Skeletal muscle cell (primary cell): ENCODE measurements at places on chromosomes 11 and 22.

- no peak for DNase-seq
These were observed 85.2 kb downstream of the BUD13 start for GRCh38 chr11:116687458-116688201.

GRCh38 chr11:35359321-35360054 lies 59.9 kb downstream of the SLC1A2 start:
- DNase-seq: no peak

DNA sequence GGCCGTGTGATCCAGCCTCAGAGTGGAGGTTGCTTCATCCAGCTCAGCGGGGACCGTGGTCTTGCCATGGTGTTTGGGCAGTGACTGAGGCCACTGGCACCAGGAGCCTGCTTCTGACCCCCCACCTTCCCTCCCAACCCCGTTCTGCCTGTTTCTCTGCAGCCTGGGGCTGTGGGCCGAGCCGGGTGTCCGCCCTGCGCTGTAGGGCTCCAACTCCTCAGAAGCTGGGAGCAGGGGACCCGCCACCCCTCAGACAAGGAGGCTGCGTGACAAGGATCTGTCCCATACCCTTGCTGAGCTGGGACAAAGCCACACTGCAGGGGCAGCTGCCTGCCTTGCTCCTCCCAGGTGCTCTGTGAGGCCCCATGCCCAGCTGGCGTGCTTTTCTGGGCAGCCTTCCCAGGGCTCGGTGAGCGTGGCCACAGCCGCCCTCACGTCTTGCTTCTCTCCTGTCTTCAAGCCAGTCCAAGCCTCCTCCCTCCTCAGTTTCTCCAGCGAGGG lies 11.7 kb upstream of the ARFGAP3 start:
- DNase-seq: no peak

DNA sequence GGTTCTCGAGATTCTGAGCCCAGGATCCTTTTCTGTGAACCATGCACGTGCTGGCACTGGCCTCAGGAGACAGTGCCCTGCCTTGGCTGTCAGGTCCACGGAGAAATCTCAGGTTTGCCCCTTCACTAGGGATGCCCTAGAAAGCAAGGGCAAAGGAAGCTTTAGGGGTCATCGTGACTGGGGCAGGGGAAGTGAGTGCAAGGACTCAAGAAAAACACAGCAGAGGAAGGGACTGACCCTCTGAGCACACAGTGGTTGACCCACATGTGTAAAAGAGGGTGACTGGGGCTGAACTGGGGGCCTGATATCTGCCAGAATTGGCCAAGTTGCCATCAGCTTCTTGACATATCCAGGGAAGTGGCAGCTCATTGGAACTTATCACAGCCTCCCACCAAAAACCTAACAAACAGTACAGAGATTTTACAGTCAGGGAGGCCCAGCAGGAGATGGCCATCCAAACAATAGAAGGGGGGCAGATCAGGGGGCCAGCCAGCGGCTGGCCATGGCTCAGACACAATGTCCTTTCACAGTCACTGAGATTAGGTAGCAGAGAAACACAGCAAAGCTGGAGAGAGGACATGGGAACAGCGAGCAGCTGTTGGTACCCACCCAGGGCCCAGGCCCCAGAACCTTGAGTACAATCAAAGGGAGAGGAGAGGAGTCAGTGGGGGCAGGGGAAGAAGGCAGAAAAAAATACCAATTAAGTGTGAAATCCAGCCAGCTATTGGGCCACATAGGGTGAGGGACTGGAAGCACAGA lies 4.4 kb downstream of the TMEM121B start:
- no peak for DNase-seq

GRCh38 chr22:48182846-48183805 lies 1420.7 kb downstream of the TBC1D22A start:
- no peak for DNase-seq
